ENCODE measurements at places on chromosomes 5 and 9.
A peak's percentile ranks its signal among the peaks of the same experiment; 100 is the strongest.

DNA sequence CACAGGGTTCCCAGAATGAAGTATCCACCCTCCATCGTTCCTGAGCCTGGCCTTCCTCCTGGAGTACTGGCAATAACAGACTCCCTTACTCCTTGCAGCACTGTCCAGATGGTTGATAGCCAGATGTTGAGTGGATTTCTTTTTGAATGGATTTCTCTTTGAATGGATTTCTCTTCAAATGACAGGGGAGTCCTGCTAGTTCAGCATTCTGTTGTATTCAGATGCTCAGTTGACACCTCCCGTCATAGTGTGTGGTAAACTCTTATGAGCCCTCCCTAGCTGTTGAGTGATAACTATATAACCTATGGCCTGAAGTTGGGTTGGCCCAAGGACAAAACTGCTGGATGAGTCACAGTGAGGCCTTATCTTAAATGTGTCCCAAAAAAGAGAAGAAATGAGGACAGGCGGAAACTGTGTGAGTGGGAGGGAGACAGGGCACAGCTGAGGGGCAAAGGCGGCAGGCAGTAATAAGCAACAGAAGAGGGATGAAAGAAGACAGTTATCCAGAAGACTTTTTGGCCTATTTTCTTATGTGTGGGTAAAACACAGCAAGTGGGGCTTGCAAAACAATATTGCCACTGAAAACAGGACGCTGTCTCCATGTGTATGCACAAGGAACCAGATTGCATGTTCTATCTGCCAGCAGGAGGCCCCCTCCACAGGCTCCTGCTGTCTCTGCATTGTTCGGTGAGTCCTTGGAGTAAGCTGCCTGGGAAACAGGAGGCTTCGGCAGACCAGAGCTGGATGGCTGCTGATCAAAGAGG lies 209.5 kb upstream of the S1PR3 start:
- no peak for DNase-seq

DNA sequence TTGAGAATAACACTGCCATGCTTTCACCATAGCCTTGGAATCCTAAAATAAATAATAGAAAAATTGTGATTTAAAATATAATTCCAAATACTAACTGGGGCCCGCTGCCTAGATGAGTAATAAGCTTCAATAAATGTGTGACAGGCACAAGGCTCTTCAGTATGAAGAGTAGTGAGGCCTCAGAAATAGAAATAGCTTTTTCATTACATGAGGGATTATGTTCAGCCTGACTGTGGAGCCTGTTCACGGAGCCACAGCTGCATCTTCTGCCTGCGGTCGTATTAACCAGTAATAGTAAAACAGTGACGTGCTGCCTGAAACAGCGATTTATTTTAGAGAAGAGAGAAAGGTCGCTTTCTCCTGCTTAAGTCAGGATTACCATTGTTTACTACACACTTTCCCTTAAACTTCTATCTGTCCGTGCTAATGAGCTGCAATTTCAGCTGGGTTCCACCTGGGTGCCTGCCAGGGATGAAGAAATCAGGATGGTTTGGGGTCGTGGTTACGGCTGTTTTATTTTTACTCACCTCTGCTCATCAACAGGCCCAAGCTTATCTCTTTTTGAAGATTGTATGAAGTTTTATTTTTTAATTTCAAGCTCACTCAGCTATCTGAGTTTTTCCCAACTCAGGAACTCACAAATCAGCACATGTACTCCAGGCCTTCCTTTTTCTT lies 284.9 kb upstream of the WWC1 start:
- no peak for DNase-seq

GRCh38 chr9:119963258-119963797 lies 594.1 kb upstream of the BRINP1 start:
- no peak for DNase-seq

GRCh38 chr9:126985870-126986498 lies 71.4 kb downstream of the RALGPS1 start:
- peak; percentile 85 for DNase-seq

DNA sequence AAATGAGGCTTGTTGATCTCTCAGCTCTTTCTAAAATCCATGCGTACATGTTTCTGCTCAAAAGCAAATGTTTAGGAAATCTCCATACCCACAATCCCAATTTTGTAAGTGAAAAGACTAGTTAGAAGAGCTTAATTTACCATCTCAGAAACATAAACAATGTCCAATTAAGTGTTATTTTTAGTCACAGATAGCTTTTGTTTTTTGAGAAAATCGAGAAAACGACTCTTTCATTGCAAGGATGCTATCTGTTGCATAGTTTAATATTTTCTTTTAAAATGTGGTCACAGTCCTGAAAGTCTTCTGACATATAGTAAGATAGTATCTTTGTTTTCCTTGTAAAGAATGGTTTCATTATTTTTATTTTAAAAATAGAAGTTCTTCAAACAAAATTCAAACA lies 338.0 kb upstream of the DAB2 start:
- DNase-seq: no peak

GRCh38 chr9:115167175-115167574 lies 49.2 kb upstream of the TNC start:
- no peak for DNase-seq

DNA sequence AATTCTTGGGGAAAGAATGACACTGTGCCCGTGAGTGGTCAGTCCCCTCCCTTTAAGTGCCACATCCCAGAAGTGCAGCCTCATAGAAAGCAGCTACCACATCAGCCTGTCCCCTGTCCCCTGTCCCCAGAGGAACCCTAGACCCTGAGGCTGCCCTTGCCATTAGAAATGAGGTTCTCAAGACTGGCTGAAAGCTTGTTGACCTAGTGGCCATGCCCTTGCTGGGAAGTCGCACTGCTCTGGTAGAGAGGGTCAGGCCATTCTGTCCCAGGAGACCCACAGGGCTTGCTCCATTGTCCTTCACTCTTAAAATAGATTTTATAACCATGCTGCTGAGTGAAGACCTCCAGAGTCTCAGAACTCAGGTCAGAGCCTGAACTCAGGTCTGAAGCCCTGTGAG lies 184.5 kb downstream of the RGS3 start:
- DNase-seq: no peak

DNA sequence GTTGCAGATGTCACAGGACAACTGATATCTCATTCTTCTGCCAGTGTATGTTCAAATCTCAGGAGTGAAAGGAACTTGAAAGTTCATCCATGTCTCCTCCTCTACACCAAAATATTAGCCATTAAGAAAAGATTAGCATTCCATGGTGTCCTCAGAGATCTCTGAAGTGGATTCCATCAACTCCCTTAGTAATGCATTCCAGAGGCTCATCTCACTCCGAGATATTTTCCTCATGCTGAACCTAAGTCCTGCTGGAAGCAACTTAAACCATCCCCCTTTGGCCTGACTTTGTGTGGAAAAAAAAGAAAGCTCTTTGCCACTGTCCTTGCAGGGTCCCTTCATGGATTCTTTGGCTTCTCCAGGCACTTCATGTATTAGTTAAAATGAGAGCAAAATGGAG lies 155.7 kb upstream of the ZNF462 start:
- DNase-seq: no peak

GRCh38 chr9:35935755-35936509 lies 22.0 kb downstream of the OR2S2 start:
- DNase-seq: no peak

GRCh38 chr5:78893940-78894677 lies 91.0 kb downstream of the ARSB start:
- DNase-seq: no peak

DNA sequence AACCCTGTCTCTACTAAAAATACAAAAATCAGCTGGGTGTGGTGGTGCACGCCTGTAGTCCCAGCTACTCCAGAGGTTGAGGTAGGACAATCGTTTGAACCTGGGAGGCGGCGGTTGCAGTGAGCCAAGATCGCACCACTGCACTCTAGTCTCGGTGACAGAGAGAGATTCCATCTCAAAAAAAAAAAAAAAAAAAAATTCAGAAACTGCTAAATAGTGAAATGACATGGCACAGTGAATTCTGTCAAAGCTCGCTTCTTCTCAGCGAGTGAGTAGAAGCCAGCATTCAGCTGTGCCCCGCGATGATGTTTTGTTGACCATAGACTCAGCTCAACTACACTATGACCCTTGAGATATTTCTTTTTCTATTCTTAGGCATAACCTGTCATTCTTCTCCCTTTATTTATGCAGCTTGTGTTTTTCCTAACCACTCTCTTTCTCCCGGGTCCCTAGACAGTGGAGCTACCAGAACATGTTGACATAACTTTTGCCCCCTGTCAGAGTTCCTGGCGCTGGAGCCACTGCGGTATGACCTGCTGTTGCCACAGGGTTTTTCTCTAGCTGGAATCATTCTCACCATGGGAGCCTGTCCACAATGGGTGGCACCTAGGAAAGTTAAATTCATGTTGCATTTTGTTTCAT lies 13.5 kb upstream of the IQGAP2 start:
- DNase-seq: no peak

DNA sequence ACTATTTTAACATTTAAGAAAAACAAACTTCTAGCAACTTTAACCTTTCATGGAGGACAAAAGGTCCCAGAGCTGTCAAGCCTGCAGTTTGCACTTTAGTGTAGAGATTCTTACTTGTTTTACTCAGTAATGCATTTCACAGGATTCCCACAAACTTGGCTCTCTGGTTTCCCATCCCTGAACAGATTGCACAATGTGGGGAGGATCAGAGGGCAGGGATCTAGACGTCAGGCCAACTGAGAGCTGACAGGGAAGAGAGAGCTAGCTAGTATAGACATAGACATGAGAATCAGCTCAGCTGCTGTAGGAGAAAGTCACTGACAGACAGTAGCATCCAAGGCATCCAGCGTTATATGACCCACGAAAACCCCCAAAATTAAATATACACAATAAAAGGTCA lies 20.9 kb upstream of the BNIP1 start:
- DNase-seq: no peak

- DNase-seq: no peak
Measured at GRCh38 chr5:83026516-83026915, 50.7 kb downstream of the TMEM167A start.

DNA sequence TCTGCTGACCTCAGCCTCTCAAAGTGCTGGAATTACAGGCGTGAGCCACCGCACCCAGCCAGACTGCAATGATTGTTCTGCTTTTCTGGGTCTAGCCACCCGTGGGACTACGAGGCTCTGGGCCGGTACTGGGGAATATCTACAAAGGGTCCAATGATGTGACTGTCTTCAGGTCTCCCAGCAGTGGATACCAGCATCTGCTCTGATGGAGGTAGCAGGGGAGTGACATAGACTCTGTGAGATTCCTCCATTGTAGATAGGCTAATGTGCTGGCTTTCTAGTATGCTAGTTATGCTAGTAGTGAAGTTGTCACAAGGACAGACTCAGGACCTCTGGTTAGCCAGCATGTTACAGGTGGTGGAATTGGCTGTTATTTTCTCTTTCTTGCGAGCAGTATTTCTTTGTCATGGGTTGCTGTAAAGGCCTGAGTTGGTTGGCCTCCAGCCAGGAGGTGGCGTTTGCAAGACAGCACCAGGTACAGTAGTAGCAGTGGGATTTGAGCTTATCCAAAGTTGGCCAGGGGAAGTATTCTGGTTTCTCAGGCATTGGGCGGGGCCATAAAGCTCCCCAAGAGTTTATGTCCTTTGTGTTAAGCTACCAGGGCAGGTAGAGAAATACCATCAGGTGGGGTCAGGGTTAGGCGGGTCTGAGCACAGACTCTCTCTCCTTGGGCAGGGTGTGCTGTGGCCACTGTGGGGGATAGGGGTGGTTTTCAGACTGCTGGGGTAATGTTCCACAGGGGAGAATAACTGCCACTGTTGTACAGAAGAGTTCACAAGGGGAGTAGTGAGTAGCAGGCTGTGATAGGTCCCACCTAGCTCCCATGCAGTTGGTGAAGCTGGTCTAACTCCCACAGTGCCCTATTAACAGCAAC lies 105.2 kb downstream of the SGCD start:
- DNase-seq: no peak

GRCh38 chr5:159104759-159105144 lies 5.0 kb upstream of the EBF1 start:
- no peak for DNase-seq

DNA sequence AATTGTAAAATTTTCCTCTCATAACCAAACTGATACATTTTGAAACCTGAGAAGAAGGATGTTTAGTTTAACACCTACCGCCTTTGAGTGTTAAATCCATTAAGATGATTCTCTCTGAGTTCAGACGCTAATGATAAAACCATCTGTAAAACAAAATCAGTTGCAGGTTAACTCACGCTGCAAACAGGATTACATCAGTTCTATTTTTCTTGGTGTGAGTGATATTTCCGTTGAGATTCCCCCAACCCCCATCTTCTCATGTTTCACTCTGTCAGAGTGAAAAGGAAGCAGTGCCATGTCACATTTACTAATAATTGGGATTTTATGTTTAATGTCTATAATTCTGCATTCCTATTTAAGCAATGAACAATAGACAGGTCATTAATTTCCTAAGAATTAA lies 146.5 kb downstream of the FANCC start:
- peak; percentile 10 for DNase-seq

GRCh38 chr5:145968970-145969713 lies 32.8 kb downstream of the SH3RF2 start:
- no peak for DNase-seq

DNA sequence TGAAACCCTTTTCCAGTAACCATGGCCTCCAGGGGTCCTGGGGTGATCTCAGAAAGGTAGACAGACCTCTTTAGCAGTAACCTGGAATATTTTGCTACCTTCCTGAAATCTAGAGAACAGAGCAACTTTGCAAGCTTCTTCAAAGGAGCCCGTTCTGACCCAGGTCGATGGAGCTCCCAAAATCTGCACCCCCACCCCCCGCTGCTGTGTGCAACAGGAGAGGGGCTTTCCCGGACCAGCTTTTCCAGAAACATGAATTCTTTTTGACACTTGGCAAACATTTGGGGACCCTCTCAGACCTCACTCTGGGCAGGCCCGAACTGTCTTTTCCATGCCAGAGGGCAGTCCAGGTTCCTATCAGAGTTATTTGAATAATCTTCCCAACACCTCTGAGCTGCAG lies 65.3 kb downstream of the KCNIP1 start:
- no peak for DNase-seq

GRCh38 chr5:55418994-55419968 lies 111.5 kb downstream of the MTREX start:
- no peak for DNase-seq

GRCh38 chr9:34507966-34508365 lies 14.8 kb downstream of the ENHO start:
- no peak for DNase-seq

GRCh38 chr5:170362656-170363055 lies 26.5 kb downstream of the KCNMB1 start:
- DNase-seq: no peak

Measured in stimulated activated CD4-positive, alpha-beta T cell treated with anti-CD3 and anti-CD28 coated beads, Interleukin-4, amount 100 ng/mL, for 24 hours (primary cell).